ENCODE measurements at places on chromosomes 12 and 14.

GRCh38 chr12:32895688-32896431 is 717 bp downstream of the PKP2 start:
- no peak for DNase-seq

GRCh38 chr12:45183246-45183645 is 32.6 kb upstream of the ANO6 start:
- DNase-seq = no peak

DNA sequence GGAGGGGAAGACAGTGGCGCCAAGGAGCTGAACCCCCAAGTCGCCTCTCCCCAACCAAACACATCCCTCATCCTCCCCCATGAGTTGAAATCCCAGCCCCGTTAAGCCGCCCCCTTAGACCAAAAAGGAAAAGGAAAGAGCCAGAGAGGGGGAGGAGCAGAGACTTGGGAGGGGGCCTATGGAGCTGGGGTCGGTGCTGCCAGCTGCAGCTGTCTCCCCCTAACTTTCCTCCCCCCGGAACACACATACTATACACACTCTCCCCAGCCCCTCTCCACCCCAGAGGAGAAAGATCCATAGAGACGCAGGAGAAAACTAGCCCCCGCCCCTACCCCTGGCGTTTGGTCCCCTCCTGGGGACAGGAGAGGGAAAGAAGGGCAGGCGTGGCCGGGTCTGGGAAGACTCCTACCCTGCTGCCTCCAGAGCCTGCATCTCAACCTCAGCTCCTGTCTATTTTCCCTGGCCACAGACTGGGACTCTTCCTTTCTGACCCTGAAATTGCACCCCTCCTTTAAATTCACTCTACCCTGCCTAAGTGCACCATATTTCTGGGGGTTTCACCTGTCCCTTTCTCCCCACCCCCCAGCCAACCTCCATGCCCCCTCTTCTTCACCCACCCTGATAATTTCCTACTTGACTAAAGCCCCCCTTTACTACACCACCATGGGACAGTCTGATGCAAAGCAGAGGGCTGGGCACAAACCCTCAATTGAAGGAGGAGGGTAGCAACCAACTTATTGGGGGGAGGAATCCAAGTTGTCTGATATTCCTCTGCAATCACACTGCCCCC is 1.7 kb upstream of the HOXC9 start:
- DNase-seq = no peak

GRCh38 chr12:120741476-120742421 is 16.1 kb downstream of the ACADS start:
- no peak for DNase-seq

- no peak for DNase-seq
Measured at GRCh38 chr14:75877292-75877691, 104.5 kb downstream of the TGFB3 start.

- DNase-seq = no peak
Measured at GRCh38 chr12:45674181-45674977, 55.1 kb upstream of the ARID2 start.
